ENCODE measurements at places on chromosomes 16 and 17.

GRCh38 chr17:41553176-41553575 is 18.7 kb downstream of the KRT9 start:
- no peak for DNase-seq

DNA sequence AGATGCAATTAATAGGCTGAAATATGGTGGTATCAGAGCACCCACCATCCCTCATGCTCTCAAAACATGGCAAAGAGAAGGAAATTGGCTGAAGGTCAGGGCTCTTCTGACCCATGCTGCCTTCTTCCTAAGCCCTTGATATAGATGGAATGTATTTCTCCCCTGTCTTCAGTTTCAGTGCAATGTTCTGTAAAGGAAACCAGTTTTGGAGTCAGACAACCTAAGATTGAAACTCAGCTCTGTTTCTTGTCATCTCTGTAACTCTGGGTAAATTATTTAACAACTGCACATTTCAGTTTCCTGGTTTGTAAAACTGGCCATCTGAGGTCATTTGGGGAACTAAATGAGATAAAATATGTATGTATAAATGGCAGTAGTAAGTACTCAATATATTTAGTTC is 243.9 kb downstream of the CA10 start:
- no peak for DNase-seq

DNA sequence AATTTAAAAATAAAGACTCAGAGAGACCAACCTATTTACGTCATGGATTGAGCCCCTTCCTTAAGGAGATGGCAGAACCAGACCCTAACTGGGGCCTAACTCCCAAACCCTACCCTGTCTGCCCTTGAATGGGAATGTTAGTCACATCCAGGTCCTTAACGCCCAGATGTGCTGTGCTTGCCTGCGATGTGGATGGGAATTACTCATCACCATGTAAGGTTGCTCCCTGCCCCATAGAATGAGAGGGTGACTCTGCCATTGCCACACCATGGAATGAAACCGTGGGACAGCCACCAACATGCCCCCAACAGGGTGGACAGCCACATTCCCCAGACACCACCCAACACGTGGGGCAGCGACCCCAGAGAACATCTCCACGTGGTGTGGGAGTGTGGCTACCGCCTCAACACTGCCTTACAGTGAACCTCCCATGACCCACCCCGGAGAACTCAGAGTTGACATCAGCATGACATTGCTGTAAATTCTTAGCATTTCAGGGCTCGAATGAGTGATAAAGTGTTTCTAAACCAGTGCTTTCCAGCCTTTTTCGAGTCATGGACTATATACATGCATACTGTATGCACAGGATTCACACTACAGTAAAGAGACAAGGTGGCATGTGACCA is 31.8 kb downstream of the SCNN1B start:
- DNase-seq, result no peak

- no peak for DNase-seq
These were observed 44.9 kb upstream of the RBFOX3 start for GRCh38 chr17:79655672-79656290.

DNA sequence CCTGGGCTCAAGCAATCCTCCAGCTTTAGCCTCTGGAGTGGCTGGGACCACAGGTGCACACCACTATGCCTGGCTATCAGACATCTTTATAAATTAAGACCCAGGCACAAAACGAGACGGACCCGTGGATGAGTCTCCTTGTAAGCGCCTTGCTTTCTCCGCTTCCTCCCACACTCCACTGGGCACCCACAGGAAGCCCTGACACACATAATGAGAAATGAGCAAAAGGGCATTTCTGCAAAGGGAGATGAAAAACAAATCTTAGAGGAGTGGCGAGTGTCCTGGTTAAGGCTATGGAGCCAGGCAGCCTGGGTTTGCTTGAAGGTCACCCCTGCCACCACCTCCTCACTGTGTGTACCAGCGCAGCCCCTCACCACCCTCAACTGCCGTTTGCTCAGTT is 56.3 kb downstream of the XYLT1 start:
- no peak for DNase-seq

DNA sequence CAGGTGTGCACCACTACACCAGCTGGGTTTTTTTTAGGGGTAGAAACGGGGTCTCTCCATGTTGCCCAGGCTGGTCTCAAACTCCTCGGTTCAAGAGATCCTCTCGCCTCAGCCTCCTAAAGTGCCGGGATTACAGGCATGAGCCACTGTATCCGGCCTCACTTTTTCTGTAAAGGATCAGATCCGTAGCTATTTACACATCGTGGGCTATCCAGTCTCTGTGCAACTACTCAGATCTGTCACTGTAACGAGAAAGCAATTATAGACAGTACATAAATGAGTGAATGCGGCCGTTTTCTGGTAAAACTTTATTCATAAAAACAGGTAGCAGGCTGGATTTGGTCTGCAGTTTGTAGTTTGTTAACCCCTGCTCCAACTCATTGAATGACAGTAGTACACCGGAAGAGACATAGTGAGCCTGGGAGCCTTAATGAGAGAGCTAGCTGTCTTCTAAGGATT is 44.5 kb downstream of the VMP1 start:
- no peak for DNase-seq

GRCh38 chr17:22695228-22695619 is 1002.9 kb downstream of the KCNJ18 start:
- no peak for DNase-seq

GRCh38 chr16:56748826-56749225 is 18.9 kb downstream of the NUP93 start:
- no peak for DNase-seq

GRCh38 chr17:66906321-66907278 is 57.9 kb upstream of the CACNG4 start:
- DNase-seq, result peak; percentile 52

DNA sequence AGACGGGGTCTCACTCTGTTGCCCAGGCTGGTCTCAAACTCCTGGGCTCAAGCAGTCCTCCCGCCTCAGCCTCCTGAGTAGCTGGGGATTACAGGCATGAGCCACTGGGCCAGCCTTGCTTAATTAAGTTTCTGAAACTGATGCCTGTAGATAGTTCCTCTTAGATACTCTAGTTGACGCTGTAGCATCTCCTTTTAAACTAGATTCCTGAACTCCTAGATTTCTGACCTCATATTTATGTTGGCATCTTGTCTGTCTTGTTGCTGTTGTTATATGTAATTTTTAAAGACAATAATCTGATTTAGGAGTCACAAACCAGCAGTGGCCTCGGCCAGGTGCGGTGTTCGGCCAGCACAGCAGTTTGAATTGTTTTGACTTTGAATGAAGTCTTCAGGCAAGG is 37.5 kb downstream of the DHRS7B start:
- no peak for DNase-seq

DNA sequence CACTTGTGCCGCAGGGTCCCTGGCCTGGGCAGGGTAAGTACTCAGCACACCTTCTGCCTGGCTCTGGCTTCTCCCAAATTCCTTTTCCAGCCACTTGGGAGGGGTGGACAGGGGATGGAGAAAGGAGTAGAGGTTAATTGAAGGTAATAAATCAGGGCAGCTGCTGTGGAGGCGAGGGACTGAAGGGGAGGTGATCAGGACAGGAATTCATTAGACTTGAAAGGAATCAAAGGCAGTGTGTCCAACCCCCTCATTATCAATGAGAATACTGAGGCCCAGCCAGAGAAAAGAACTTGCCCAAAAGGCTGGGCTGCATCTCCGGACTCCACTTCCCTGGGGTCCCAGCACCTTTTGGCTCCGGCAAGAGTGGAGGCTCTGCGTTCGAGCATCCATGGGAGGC is 2.4 kb downstream of the SOST start:
- DNase-seq, result no peak

DNA sequence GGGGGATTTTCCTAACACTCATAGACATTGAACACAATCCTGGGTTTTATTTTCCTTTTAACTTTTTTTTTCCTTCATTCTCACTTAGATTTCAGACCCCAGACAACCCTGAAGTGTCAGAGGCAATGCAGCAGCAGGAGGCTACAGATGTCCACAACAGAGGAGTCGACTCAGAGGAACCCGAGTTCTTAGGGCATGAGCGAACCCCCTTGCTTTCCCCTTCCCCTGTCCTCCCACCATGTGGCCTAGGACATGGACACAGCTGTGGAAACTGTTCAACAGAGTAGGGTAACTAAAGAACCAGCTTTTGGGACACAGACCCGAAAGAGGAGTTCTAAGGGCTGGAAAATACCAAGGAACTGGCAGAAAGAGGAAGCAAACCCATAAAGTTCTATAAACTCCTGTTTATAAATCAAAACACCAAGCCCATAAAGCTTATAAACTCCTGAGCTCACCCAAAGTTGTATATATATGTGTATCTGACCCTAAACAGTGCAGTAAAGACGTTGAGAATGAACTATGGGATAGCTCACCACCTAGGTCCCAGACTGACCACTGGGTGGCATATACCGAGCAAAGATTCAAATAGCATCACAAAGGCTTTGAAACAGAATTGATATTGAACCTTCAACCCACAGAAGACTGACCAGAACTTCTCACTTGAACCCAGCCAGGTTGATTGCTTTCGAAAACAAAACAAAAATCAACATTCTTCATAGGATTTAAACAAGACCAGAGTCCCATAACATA is 33.9 kb downstream of the CMTM4 start:
- no peak for DNase-seq

- no peak for DNase-seq
These were observed 8.1 kb downstream of the OR2C1 start for GRCh38 chr16:3363793-3364192.

DNA sequence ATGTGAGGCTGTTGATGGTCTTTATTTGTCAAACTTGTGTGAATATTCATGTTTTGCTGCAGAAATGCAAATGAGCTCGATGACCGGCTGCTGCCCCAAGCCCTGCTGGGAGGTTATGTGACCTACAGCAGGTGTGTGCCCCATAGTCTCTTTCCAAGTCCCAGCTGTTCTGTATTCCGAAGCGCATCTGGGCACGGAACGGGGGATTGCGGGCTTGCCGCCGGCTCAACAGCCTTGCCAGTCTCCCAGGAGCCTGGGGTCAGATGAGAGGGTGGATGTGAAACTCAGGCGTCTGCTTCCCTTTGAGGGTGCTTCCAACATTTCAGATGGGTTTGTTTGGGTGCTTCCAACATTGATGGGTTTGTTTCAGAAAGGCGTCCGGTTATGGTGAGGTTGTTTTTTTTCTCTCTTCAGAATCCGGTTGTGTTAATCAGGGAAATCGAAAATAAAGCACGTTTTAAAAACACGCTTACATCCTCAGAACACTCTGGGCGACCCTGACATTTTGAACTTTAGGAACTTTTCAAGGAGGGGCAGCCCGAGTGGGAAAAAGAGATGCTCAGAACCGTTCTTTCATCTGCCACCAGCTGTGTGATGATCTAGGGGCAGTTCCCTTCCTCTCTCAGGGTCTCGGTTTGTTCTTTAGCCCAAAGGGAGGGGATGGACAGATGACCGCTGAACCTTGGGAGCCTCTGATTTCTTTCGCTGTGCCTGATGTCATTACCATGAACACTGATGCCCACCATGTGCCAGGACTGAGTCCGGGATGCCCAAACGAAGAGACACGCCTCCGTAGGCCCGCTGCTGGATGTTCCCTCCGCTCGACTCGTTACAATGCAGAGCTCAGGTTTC is 47.8 kb upstream of the AMZ2 start:
- no peak for DNase-seq

Measured in retinal pigment epithelial cell (primary cell).